Stimulated activated CD4-positive, alpha-beta T cell treated with anti-CD3 and anti-CD28 coated beads, Interleukin-12 subunit alpha, Interleukin-12 subunit beta, amount 100 ng/mL, for 4 hours (primary cell): ENCODE measurements at places on chromosomes 12 and 14.
A peak's percentile ranks its signal among the peaks of the same experiment; 100 is the strongest.

- no peak for DNase-seq
Measured at GRCh38 chr12:18284386-18284785, 23.1 kb downstream of the PIK3C2G start.

DNA sequence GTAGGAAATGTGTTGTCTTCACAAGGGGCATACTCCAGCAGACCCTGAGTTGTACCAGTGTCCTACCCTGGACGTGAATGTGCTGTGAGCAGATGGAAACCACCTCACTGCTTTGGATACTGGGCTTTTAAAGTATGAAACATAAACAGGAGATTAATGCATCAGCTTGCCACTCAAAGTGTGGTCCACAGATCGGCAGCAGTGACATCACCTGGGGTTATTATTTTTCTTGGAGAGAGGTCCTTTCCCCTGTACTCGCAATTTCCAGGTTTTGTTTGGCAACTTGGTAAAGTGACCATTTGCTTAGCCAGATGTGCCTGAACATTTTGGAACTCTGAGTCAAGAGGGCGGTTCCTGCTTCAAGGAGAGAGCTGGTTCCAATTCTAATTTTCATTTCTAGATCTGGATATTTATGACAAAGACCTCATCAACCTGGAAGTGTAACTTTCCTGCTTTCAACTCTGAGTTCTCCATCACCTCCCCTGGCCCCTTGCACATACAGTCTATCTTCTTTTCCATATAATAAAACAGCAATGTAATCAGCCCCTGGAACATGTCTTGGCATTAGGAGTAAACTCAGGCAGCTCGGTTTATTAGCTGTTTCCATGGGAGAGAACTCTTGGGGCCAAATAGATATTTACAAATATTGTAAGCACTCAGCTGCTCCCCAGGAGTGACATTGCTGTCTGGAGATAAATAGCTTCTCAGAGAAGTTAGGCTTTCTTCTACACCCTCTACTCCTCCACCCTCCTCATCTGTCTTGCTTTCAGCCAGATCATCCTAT lies 237.0 kb upstream of the TBX3 start:
- DNase-seq = no peak

GRCh38 chr12:1474041-1474573 lies 120.3 kb downstream of the FBXL14 start:
- no peak for DNase-seq

GRCh38 chr12:107320033-107320928 lies 226.9 kb upstream of the CRY1 start:
- DNase-seq = peak; percentile 74

DNA sequence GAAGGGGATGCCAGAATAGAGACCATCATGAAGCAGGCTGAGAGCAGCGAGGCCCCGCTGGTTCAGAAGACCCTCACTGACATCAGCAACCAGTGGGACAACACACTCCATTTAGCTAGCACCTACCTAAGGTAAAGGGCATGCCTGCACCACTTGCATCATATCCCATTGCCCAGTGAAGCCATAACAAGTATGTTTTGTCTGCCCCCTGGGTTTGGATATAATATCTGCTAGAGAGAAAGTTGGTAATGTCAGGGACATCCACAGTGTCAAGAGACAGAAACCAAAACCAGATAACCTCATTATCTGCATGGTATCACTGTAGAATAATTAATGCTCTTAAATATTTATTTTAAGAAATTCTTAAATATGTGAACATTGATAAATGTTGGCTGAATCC lies 173.8 kb downstream of the SYNE2 start:
- no peak for DNase-seq

DNA sequence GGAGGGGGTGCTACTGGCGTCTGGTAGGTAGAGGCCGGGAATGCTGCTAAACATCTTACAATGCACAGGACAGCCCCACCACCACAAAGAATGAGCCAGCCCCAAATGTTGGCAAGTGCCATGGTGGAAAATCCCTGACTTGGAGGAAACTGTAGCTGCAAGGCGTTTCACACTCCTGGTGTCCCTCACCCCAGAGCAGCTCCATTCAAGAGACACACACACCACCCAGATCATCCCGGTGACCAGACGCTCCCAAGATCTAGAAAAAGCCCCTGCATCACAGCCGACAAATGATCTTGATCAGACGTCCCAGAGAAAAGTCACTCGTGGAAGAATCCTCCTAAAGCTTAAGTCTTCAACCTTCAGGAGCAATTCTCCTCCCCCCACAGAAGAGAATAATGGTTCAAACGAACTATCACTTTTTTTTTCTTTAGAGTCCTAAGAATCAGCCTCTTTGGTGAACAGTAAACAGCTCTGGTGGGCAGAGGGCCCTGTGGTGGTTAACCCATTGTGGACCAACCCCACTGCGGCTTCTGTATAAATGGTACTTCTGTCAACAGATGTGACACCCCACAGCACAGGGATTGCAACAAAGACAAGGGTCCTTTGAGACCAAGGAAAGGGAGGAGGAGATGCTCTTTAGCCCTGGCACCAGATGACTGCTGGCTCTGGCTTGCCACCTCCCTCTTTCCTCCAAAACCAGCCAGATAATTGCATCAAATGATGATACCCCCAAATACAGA lies 2.7 kb downstream of the GLTP start:
- DNase-seq = no peak

GRCh38 chr14:54582334-54582733 lies 15.4 kb downstream of the SAMD4A start:
- no peak for DNase-seq

- no peak for DNase-seq
Measured at GRCh38 chr12:53670308-53670707, 5.6 kb downstream of the ATP5MC2 start.

DNA sequence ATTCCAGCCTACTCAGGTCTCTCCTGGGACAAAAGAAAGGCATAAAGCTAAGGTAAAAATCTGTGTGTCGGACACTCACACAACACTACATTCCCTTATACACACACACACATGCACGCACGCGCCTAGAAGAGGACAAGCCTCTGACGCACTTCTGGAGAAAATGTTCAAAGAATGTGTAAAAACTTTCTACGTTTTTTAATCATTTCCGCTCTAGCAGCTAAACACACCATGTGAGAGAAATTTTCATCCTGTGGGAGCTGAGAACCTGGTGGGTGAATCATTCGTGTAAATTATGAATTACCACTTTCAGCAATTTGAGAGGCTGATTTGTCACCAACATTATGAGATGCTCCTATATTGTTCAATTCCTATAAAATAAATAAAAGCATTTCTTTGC lies 494.5 kb downstream of the TMEM132D start:
- DNase-seq = no peak

- no peak for DNase-seq
Measured at GRCh38 chr12:73863546-73863945, 674.1 kb upstream of the ATXN7L3B start.

GRCh38 chr14:68458840-68459469 lies 333.9 kb downstream of the ZFP36L1 start:
- no peak for DNase-seq

- DNase-seq = no peak
Measured at GRCh38 chr12:128581321-128581761, 242.4 kb downstream of the SLC15A4 start.

- DNase-seq = no peak
Measured at GRCh38 chr12:112176321-112177010, 51.1 kb downstream of the TRAFD1 start.

DNA sequence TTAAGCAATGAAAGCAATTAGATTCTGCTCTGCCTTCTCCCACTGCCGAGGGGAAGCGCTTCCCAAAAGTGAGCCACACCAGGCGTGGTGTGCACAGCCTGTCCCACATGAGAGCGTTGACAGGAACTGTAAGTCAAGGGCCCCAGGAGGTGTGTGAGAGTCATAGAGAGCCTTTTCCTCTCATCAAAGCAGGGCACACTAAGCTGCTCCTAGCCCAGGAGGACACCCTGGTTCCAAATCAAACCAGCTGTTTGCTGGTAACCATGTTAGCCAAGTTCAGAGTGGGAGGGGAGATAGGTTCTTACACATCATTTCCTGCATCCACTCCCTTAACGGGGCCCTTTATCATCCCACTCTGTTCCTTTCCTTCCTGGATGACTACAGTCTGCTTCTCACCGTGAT lies 98.3 kb downstream of the SPTSSA start:
- no peak for DNase-seq

GRCh38 chr12:9064201-9064814 lies 51.4 kb downstream of the A2M start:
- peak; percentile 54 for DNase-seq

DNA sequence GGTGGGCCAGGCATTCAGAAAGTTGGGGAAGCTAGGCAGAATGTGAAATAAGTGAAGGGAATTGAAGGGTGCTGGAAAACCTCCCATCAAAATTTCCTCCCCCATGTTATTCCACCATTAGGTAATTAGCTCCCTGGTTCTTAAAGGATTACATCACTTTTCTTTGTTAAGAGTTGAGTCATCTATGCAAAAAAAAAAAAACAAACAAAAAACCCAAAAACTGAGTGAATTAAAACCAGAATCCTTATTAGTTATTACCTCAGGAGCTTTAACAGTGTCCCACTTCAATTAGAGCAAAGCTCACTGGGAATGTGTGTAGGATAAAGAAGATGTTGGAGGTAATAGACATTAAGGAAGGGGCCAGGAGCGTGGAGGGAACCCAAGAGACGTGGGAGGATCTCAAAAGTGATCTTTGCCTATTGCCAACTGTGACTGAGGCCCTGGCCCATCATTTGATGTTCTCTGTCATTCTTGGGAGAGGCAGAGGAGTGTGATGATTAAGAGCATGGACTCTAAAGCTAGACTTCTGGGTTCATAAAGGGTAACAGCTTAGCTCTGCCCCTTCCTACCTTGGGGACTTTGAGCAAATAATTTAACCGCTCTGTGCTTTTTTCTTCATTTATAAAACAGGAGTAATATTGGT lies 364.7 kb downstream of the APAF1 start:
- DNase-seq = no peak

GRCh38 chr14:77124345-77125280 lies 17.0 kb downstream of the ZDHHC22 start:
- peak; percentile 48 for DNase-seq

- DNase-seq = no peak
Measured at GRCh38 chr14:58912799-58913432, 275.2 kb downstream of the DACT1 start.

DNA sequence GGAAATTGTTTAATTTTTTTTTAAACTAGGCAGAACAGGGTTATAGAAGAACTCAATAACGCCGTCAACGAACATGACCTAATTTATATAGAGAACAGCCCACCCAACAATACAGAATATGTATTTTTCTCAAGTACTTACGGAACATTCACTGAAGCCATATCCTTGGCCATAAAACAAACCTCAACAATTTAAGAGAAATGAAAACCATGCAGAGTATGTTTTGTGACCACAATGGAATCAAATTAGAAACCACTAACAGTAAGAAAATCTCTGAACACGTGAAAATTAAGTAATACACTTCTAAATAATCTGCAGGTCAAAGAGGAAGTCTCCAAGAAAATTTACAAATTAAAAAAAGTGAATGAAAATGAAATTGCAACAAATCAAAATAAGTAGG lies 9.4 kb downstream of the SART3 start:
- DNase-seq = no peak

- no peak for DNase-seq
Measured at GRCh38 chr14:104680806-104681688, 8.4 kb upstream of the INF2 start.

GRCh38 chr12:18591473-18591872 lies 146.3 kb downstream of the PLCZ1 start:
- DNase-seq = no peak

- no peak for DNase-seq
Measured at GRCh38 chr12:16198884-16199283, 78.6 kb downstream of the SLC15A5 start.

DNA sequence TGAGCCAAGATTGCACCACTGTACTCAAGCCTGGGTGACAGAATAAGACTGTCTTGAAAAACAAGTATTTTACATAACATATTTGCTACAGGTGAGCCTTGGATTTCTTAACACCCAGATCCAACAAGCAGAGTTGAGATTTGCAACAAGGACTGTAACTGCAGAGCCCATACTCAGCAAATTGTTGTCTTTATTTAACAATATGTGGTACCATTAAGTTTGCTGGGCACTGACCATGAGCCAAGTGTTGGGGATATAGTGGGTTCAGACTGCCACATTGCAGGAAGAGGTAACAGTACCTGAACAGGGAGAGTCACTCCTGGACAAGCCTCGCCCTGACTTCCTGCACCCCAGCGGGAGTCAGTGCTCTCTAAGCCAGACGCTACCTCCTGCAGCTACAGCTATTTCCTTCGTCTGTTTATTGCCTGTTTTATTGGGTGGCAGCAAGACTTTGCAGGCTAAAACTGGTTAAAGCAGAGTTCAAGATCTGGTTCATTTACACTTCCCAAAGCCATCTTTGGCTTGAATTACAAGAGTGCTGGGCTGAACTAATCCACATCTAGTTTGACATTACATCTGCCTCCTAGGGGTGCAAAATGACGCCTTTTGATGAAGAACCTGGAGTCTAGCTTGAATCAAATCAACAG lies 12.5 kb downstream of the AHSA1 start:
- DNase-seq = no peak

DNA sequence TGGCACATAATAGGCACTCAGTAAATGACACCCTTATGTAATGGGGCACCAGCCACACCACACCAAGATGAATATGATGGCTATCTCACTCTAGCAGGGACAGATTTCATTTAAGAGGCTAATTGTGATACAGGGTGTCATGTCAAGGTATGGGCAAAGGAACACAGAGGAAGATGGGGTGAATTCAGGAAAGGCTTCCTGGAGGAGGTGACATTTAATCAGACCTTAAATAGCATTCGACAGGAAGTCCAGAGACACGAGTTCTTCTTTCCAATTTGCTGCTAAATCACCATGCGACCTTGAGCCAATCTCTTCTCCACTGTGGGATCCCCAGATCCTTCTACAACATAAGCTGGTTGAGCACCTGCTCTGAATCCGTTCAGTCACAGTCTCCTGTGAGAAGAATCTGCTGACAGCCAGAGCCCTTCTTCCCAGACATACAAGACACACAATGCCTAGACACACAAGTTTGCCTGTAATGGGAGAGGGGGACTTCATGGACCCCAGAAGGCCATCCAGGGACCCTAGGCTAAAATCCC lies 1.5 kb upstream of the DTX1 start:
- DNase-seq = no peak

DNA sequence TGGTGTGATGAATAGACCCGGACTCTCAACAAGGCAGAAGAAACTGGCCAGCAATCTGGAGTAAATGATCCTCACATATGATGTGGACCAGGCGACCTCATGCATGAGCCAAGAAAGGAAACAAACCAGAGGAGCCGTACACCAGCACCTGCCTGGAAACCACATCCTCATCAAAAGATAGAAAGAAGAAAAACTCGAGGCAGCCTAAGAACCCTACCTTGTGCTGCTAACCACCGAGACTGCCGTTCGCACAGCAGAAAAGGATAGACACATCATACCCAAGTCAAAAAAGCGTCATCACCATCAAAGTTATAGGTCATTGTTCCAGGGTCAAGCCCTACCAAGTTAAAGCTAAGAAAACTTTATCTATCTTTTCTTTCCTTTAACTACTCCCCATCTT lies 66.7 kb downstream of the RESF1 start:
- DNase-seq = peak; percentile 7

- DNase-seq = no peak
Measured at GRCh38 chr14:72701605-72702004, 192.3 kb downstream of the DPF3 start.

GRCh38 chr12:122963941-122964265 lies 2.4 kb downstream of the ABCB9 start:
- no peak for DNase-seq
